Effector memory CD4-positive, alpha-beta T cell (primary cell): ENCODE measurements at places on chromosomes 2 and 18.

DNA sequence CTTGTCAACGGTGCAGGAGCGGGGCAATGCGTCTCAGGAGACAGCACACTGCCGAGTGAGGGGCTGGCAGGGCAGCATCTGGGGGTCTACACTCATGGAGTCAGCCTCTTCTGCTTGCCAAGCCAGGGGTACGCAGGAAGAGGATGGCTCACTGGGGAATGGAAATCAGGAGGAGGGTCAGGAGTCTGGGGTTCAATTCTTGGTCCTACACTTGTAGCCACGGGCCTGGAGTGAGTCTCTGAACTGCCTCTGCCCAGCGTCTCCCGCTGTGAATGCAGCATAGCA, 70.0 kb downstream of the CAPN13 start:
- H3K36me3 ChIP-seq = no peaks in the 10 kb centered on the region
- no peaks in the 10 kb centered on the region for H3K4me1 ChIP-seq
- no peak overlapping the region for H3K27ac ChIP-seq
- DNase-seq = no peak
- H3K27me3 ChIP-seq = no peaks in the 10 kb centered on the region

GRCh38 chr2:209236377-209236776, 187.5 kb upstream of the MAP2 start:
- H3K36me3 ChIP-seq = no peaks in the 10 kb centered on the region
- no peak for DNase-seq
- H3K4me1 ChIP-seq = no peaks in the 10 kb centered on the region
- H3K27me3 ChIP-seq = no peaks in the 10 kb centered on the region

GRCh38 chr2:134445985-134446382, 192.1 kb downstream of the MGAT5 start:
- H3K27ac ChIP-seq = no peak overlapping the region
- H3K4me1 ChIP-seq = no peaks in the 10 kb centered on the region
- no peak overlapping the region for H3K4me3 ChIP-seq
- H3K27me3 ChIP-seq = no peaks in the 10 kb centered on the region
- DNase-seq = no peak

- H3K27me3 ChIP-seq = no peaks in the 10 kb centered on the region
- no peak overlapping the region for H3K27ac ChIP-seq
- peaks cover 57% of the 10 kb centered on the region for H3K4me1 ChIP-seq
- H3K36me3 ChIP-seq = peaks cover 13% of the 10 kb centered on the region
Observed at GRCh38 chr2:240559286-240559685, 871 bp upstream of the DUSP28 start.

DNA sequence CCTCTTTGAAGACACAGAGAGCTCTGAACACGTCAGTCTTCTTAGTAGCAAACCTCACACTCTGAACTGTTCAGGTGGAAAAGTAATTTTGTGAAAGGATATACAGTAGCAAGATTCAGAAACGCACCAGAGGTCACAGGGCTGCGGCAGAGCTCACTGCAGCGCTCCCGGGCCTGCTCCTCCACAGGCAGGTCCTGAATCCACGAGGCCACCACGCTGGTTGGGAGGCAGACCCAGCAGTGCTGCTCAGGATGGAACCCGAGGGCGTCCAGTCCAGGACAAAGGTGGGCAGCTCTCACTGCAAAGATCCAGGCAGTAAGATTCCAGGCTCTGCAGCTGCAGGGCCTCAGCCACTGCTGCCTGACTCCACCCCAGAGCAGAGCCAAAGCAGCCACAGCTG, 576.2 kb upstream of the SALL3 start:
- H3K4me3 ChIP-seq = no peak overlapping the region
- H3K4me1 ChIP-seq = peaks cover 4% of the 10 kb centered on the region
- DNase-seq = no peak

GRCh38 chr2:241255542-241256167, 59.8 kb downstream of the HDLBP start:
- H3K27me3 ChIP-seq = no peaks in the 10 kb centered on the region
- peaks cover 74% of the 10 kb centered on the region for H3K36me3 ChIP-seq
- no peak for DNase-seq
- no peak overlapping the region for H3K27ac ChIP-seq
- H3K4me3 ChIP-seq = no peak overlapping the region
